Neural progenitor cell (in vitro differentiated cells): ENCODE measurements at places on chromosomes 6 and 20. TPM values are rescaled to one million over a fixed set of nuclear protein-coding genes. Genes with fewer than 3 reads are reported as not detected.

Gene NR2E1
- total RNA-seq, result 0.25 and 1.0 TPM in 2 replicates

DNA sequence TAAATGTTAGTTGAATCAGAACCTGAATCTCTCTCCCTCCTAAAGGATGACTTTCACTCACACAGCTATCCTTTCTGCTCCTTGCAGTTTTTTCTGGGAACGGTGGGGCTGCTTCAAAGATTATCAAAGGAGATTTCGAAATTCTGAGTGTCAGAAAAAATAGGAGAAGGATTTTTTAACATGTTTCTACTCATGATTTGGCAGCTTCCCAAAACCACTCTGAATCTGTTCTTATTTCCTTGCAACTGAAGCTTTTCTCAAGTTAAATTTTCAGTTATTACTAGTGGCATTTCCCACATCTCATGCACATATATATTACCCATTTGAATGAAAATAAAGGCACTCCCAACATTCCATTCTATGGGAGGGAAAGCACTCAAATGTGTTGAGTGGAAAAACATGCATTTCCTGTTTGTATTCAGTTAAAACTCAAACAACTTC, 123.6 kb downstream of the LCA5 start:
- no peak overlapping the region for H3K4me3 ChIP-seq
- no peaks in the 10 kb centered on the region for H3K36me3 ChIP-seq
- no peak overlapping the region for H3K27ac ChIP-seq
- no peaks in the 10 kb centered on the region for H3K27me3 ChIP-seq
- H3K4me1 ChIP-seq, result peaks cover 32% of the 10 kb centered on the region

DNA sequence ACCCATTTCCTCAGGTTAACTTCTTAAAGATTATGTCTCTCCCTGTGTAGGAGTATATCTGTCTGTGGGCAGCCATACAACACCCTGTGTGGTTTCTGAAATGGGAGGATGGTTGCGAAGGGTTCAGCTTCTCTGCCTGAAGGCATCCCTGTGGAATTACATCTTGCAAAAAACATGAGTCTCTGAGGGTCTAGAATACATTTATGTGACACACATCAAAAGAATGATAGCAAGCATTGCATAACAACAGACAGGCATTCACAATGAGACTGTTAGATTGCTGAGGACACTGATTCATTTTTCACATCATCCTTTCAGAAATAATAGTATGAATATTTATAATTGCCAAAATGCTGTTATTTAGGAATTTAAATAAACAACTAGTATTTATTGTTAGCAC, 670.9 kb downstream of the HTR1B start:
- H3K36me3 ChIP-seq, result no peaks in the 10 kb centered on the region
- no peaks in the 10 kb centered on the region for H3K27me3 ChIP-seq
- no peak overlapping the region for H3K27ac ChIP-seq
- no peaks in the 10 kb centered on the region for H3K4me1 ChIP-seq
- no peak for DNase-seq

DNA sequence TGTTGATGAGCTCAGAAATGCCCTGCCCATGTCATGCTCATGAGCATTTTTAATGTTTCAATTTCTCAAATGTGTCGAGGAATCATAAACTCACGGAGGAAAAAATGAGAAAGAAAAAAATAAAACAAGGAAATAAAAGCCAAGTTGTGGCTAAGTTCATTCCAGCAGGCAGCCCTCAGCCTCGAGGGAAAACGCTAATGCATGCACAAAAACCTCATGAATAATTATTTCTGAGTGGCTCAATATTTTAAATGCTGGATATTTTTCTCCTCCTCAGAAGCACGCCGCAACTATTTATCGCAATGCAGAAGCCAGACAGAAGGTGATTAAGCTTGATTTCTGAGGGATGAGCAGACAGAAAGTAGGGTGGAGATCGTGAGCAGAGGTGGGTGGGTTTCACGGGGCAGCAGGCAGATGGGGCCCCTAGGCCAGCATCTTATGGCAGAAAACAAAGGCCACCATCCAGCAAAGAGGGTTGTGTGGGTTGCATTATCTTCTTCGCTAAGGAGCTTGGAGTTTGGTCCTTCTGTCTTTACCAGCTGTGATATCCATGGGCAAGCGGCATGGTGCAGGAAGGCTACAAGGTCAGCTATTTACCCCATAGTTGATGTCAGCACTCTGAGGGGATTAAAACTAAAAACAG, 151.5 kb upstream of the LRFN2 start:
- no peak for DNase-seq
- no peaks in the 10 kb centered on the region for H3K36me3 ChIP-seq
- no peaks in the 10 kb centered on the region for H3K27me3 ChIP-seq

DNA sequence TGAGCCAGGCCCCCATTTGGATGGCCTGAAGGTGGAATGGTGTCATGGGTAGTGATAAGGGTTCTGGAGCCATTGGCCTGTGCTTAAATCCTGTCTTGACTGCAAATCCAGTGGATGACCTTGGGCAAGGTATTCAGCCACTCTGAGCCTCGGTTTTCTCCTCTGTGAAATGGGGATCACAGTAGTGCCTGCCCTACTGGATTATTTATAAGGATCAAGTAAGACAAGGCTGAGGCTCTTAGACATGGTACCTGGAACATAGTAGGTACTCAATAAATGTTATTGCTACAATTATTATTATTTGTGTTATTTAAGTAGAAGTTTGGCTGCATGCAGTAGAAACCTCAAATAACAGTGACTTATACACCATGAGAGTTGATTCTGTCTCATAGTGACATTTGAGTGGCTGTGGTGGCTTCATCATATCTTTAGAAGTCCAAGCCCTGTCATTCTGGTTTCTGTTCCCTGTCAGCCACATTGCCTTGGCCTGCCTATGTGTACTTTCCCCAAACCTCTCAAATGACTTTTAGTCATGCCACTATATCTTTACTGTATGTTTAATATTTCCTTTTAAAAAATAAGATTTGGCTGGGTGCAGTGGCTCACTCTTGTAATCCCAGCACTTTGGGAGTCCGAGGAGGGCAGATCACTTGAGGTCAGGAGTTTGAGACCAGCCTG, 37.6 kb upstream of the CHMP4B start:
- no peak for DNase-seq
- H3K4me3 ChIP-seq, result no peak overlapping the region
- no peaks in the 10 kb centered on the region for H3K27me3 ChIP-seq
- H3K27ac ChIP-seq, result no peak overlapping the region
- no peaks in the 10 kb centered on the region for H3K36me3 ChIP-seq

- no peak overlapping the region for H3K4me3 ChIP-seq
- no peak for DNase-seq
- no peaks in the 10 kb centered on the region for H3K27me3 ChIP-seq
Observed at GRCh38 chr20:58596750-58597248, 54.3 kb upstream of the STX16 start.
